AML-193 (cell line): ENCODE measurements at places on chromosomes 3 and 15.

GRCh38 chr15:66129586-66129985 lies 124.0 kb downstream of the MEGF11 start:
- no peak for DNase-seq

- no peak for DNase-seq
These were observed 31.6 kb downstream of the LRIG1 start for GRCh38 chr3:66469220-66469640.

DNA sequence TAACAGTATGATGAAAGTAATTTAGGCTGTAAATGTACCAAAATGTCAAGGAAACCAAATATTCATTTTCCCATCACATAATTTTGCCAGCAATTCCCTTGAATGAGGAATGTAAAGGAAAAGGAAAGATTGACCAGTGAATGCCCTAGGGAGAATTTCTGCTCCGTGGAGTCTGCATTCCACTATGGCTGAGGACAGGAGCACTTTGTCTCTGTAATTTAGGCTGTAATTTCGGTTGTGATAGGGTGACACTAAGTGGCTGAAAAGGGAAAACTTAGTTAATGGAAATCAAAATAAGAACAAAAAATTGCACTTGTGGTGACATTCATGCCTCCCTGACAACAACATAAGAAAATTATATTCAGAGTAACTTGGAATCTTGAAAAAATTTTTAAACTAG lies 8.3 kb upstream of the TMEM207 start:
- DNase-seq: peak; percentile 10

- no peak for DNase-seq
These were observed 109.3 kb downstream of the CBLB start for GRCh38 chr3:105759442-105760078.

- DNase-seq: no peak
These were observed 151.4 kb downstream of the MEIS2 start for GRCh38 chr15:36948982-36949381.

DNA sequence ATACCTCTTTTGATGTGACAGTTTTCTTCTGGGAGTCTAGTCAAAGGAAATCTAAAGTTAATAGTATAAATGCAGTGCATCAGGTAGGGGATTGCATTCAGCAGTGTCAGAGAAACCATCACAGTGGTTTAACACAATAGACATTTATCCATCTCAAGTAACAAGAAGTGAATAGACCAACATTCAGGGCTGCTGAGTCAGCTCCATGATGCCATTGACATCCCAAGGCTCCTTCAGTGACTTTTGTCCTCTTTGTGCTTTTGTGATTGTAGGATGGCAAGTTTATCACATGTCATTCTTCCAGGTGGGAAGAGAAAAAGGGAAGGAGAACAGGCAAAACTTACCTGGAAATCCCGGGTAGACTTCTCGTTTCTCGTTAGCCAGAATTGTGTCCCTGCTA lies 158.3 kb downstream of the TMEM108 start:
- no peak for DNase-seq

GRCh38 chr15:61906961-61907752 lies 153.1 kb downstream of the VPS13C start:
- DNase-seq: no peak

DNA sequence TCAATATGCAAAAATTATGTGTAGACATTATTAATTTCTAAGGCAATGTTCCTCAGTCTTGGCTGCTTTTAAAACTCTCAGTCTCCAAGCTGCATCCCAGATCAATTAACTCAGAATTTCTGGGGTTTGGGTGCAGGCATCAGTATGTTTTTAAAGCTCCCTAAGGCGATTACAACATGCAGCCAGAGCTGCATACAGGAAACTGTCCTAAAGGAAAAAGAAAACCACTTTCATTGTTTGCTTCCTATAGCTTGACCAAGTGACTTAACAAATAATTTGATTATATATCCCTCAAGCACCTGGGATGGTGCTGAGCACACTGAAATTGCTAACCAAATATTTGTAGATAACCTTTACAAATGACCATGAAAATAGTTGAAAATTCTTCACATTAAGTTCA lies 194.7 kb downstream of the DTWD1 start:
- DNase-seq: no peak

- DNase-seq: no peak
These were observed 103.2 kb upstream of the SLCO2A1 start for GRCh38 chr3:134132961-134133360.

DNA sequence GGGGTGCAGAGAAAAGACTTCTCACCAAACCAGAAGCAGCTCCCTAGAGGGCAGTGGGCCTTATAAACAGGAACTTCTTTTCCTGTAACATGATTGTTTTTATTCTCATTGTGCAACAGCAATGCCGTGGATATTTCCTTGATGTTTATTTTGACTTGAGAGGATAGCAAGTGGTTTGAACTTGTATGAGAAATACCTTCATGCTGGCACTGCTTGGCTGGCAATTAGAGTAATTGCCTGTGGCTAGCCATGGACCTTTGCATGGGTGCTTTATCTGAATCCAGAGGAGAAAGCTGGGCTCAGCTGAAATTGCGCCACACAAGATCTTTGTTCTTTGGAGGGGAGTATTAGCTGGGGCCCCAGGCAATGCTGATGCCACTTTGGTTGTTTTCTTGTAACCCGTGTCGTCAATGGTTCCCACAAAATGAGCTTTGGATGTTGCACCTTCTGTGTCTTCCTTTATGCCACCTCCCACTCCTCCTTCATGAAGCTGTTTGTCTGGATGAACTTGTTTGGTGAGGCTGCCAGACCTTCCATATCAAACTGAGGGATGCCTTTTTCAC lies 37.9 kb downstream of the CMTM8 start:
- no peak for DNase-seq

DNA sequence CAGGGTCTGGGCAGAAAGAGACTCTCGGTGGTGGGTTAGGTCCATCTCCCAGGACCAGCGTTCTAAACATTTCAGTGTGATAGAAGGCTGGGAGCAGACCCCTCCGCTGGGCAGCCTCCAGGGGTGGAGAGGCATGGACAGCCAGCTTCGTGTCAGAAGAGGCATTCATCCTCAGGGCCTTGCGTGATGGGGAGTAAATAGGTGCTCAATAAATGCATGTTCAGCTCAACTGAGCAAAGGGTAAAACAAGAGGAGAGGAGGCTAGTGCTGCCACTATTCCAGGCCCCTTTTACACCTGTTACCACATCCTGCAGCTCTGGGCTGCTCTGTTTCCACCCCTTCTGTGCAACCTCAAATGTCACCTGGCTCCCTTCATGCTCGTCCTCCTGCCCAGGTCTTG lies 49.0 kb downstream of the SEMA5B start:
- no peak for DNase-seq

- DNase-seq: no peak
These were observed 741 bp upstream of the ZNF106 start for GRCh38 chr15:42491539-42492225.

DNA sequence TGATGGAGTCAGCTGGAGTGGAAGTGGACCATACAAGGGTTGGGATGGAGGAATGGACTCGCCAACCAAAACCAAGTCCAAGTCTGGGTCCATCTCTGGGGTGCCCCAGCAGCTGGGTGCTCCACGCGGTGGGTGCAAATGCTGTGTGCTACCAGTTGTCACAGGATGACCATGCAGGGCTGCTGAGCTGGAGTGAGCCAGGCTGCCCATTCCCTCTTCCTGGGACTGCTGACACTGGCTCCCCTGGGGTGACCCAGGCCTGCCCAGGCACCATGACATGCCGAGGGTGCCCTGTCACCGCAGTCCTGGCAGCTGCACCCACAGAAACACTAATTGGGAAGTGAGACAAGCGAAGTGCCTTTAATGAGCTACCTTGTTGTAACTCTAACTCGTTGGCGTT lies 140.2 kb downstream of the TPRA1 start:
- no peak for DNase-seq
